ENCODE measurements at places on chromosomes 13 and 19.

DNA sequence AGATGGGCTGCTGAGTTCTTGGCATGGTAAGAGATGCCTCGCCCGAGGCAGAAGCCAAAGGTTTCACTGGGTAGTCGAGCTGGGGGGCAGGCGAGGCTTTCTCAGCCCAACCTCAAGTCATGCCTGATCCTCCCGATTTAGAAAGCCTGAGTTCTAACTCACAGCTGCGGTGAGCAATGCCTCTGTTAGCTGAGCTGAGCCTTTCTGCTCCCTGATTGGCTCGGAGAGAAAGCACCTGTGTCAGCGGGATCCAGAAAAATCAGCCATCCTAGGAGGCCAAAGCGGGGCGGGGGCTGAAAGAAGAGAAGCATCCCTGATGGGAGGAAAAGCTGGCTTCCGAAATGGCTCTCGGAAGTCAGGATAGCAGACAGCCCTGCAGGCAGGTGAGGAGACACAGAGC lies 44.7 kb downstream of the CACNA1A start:
- no peak for DNase-seq

GRCh38 chr13:95156208-95156607 lies 145.0 kb downstream of the ABCC4 start:
- DNase-seq: no peak

DNA sequence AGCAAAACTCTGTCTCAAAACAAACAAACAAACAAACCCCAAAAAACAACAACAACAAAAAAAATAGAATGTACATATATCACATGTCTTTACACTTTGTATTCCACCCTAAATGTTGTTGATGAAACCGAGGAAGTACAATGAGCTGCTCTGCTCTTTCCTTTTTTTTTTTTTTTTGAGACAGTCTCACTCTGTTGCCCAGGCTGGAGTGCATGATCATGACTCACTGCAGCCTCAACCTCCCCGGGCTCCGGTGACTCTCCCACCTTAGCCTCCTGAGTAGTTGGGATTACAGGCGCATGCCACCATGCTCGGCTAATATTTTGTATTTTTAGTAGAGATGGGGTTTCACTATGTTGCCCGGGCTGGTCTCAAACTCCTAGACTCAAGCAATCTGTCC lies 30.6 kb upstream of the LRP3 start:
- DNase-seq: no peak

GRCh38 chr19:41606215-41606837 lies 20.5 kb downstream of the CEACAM4 start:
- DNase-seq: no peak

DNA sequence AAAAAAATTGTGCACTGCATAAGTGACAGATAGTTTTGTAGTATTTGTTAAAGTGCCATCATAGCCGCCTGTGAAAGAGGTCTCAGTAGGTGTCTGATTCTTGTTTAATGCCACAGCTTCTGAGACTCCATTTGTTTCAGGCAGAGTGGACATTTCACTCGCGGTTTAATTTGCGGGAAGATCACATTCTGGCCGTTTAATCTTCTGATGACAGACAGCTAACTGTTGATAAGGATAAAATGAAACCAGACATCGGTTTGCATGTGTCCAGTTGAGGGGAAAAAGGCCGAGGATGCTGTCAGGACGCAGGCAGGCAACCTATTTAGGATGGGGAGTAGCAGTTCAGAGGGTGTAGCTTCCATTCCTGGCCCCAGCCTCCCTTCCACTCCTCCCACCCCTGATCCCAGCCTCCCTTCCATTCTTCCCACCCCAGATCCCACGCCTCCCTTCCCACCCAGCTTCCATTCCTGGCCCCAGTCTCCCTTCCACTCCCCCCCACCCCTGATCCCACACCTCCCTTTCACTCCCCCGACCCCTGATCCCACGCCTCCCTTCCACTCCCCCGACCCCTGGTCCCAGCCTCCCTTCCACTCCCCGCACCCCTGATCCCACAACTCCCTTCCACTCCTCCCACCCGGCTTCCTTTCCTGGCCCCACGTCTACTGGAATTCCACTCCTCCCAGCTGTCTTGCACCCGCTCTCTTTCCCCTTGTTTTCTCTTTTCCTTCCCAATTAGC lies 23.8 kb downstream of the ATP11A start:
- DNase-seq: no peak

DNA sequence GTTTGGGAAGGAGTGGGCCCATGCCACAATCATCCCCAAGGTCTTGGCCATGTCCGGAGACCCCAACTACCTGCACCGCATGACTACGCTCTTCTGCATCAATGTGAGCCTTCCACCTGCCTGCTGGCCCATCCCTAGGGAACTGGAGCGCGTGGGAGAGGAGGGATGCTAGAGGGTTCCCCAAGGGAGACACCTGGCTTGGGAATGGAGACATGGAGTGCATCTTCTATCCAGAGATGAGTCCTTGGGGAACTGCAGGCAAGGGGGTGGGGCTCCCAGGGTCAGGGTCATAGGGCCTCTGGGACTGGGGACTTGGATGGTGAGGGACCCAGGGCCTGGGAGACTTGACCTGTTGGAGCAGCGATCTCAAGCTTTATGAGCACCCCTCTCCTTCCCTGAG lies 31.2 kb downstream of the PPP2R1A start:
- DNase-seq: no peak

DNA sequence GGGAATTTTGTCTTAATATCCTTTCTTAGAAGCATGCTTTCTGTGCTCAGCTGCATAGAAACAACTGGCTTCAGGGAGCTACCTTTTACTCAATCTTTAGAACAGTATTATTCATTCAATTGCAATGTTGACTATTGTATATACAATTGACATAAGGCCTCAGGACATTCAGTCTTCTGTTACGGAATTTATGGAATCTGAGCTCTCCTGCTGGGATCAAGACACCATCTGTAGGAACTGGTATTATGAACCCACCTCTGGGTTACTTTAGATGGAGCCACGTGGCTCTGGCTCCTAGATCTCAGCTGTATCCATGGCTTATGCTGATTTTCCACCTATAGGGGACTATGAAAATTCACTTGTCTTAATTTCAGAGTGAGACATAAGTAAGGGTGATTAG lies 716.2 kb upstream of the GPC6 start:
- DNase-seq: no peak

- peak; percentile 40 for DNase-seq
These were observed 72.7 kb downstream of the ZNF254 start for GRCh38 chr19:24159707-24160106.

DNA sequence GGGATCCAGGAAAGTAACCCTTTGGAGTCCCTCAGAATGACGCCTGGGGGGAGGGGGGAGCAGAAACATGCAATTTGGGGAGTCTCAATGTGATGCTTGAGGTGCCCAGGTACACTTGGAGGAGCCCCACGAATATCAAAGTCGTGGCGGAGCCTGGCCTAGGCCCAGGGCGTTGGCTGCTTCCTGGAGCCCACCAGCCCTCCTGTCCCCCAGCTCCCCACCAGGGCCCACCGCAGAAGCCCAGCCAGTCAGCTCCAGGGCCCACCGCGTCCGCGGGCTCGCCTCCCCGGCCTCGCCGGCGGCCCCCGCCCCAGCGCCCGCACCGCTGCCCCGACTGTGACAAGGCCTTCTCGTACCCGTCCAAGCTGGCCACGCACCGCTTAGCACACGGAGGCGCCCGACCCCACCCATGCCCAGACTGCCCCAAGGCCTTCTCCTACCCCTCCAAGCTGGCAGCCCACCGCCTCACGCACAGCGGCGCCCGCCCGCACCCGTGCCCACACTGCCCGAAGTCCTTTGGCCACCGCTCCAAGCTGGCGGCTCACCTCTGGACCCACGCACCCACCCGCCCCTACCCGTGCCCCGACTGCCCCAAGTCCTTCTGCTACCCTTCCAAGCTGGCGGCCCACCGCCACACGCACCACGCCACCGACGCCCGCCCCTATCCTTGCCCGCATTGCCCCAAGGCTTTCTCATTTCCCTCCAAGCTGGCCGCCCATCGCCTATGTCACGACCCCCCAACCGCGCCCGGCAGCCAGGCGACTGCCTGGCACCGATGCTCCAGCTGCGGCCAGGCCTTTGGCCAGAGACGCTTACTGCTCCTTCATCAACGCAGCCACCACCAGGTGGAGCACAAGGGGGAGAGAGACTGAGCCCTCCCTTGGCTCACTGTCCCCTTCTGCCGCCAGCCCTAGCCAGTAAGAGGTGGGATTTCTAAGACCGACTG lies 2.1 kb downstream of the ZNF575 start:
- no peak for DNase-seq

- DNase-seq: peak; percentile 1
These were observed 97.4 kb downstream of the FREM2 start for GRCh38 chr13:38784036-38784880.

DNA sequence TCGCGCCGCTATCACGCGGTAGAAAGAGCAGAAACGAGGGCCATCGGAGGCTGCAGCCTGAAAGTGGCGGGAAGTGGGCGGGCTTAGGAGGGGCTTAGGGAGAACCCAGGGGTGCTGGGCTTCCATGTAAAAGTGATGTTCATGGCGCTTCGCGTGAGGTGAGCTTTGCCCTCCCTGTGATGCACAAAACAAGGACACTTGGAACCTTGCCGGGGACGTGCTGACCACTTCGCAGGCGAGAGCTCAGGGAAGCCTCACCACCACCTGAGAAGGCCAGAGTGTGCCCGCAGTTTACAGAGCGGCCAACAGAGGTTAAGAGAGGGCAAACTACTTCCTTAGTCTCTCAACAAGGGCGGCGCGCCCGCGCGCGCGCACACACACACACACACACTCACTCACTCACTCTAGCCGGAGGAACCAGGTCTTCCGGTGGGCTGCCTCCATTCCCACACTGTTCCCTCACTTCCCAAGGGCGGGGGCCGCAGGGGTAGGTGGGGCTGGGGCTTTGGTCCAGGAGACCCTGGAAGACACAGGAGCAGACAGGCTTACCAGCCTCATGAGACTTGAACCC lies 651 bp downstream of the GAPDHS start:
- peak; percentile 77 for DNase-seq

- no peak for DNase-seq
These were observed 1.3 kb downstream of the MAN2B1 start for GRCh38 chr19:12665281-12665573.

- no peak for DNase-seq
These were observed 8.4 kb upstream of the RPS15 start for GRCh38 chr19:1429750-1430149.

GRCh38 chr13:42354241-42355091 lies 82.5 kb downstream of the AKAP11 start:
- DNase-seq: peak; percentile 25

DNA sequence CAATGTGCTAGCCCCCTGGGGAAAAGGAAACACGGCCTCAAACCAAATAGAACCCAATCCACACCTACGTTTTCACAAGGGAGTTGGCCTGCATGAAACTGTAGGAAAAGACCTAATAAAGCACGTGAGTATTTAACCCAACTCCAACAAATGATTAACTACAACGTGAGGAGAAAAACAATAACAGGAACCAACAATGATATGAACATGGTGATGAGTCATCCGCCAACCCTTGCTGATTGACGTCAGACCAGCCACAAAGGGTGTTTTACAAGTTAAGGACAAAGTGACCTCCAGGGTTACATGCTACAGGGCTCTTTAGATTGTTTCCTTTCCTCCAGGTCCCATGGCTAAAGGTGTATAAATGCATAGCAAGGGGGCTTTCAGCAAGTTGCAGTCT lies 460.5 kb downstream of the COG6 start:
- DNase-seq: no peak

GRCh38 chr13:46387064-46387851 lies at the start of gene RUBCNL:
Gene RUBCNL, minus strand, starts transcription at chr13:46387252. Its CDS starts 14,777 bp downstream, at chr13:46372475.
- no peak for DNase-seq

DNA sequence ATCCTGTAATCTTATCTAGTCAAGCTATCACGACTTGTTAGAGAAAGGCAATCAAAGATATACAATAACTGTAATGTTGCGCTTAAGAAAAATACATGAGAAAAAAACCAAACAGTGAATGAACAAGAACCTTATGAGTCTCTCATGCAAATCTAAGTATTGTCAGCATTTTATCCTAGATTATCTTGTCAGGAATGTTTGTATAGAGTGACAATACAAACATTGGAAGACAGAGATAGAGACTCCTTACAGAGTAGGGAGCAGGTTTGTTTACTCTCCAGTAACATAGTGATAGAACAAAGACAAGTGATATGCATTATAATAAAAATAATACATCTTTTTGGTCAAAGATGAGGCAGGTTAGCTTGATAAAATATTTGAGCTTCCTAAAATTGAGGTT lies 444.8 kb downstream of the SLITRK5 start:
- DNase-seq: peak; percentile 44

- peak; percentile 62 for DNase-seq
These were observed 15.5 kb downstream of the GGACT start for GRCh38 chr13:100573121-100573520.

DNA sequence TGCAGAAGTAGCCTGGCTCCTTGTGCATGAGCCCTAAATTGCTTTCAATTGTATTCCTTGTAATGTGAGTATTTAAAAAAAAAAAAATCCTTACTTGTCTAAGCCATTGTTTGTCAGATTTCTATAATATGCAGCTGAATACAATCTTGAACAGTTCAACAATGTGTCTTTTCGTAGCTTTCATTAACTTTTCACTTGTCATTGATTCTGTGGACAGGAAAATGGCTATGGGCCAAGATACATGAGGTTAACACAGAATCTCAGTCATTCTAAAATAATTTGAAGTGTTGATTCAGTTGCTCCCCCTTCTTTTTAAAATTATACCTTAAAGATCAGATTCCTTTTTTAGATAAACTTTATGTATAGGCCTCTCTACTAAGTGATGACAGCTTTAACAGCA lies 395.8 kb upstream of the KLF12 start:
- DNase-seq: no peak

GRCh38 chr13:20799726-20800416 lies 26.1 kb upstream of the EEF1AKMT1 start:
- DNase-seq: no peak

GRCh38 chr19:47107953-47108746 lies 5.4 kb downstream of the ZC3H4 start:
- no peak for DNase-seq

GRCh38 chr19:46408664-46409039 lies 4.7 kb downstream of the CCDC8 start:
- no peak for DNase-seq

DNA sequence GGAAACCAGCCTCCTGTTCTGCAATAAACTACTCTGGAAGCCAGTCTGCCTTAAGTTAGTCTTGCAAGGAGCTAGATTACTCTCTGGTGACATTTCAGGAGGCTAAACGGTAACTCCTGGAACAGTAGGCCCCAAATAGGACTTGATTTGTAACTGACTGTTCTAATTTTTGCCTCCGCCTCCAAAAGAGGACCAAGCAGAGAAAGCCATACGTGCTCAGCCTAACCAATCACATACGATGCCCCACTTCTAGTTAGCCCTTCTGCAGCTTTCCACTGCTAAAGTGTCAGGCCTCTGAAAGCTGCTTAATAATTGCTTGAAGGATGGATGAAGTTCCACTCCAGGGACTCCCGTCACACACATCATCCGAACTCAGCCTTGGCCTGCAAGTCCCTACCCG lies 744 bp downstream of the ZNF805 start:
- no peak for DNase-seq

GRCh38 chr19:47228168-47228936 lies 2.6 kb downstream of the BBC3 start:
- DNase-seq: no peak

DNA sequence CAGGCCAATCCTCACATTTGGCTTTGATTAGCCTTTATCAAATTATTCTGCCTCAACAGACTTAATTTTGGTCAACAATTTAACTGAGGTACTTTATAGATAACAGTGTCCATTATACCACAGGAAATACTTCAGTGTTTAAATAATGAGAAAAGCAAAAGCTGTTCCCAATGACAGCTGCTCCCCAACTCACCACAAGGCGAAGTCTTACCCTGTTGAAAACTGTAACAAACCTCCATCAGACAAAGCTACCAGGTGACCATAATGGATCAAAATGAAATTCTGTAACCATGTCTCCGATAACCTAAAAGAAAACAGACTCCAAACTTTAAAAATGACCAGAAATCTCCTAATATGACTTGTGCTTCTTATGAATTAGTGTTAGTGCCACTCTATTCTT lies 50.3 kb downstream of the ZNF44 start:
- DNase-seq: no peak

All from LNCaP clone FGC (cell line).